Stimulated activated CD8-positive, alpha-beta memory T cell treated with anti-CD3 and anti-CD28 coated beads, Interleukin-15, amount 100 ng/mL, for 1 hour (primary cell): ENCODE measurements at places on chromosomes 12 and 14.

DNA sequence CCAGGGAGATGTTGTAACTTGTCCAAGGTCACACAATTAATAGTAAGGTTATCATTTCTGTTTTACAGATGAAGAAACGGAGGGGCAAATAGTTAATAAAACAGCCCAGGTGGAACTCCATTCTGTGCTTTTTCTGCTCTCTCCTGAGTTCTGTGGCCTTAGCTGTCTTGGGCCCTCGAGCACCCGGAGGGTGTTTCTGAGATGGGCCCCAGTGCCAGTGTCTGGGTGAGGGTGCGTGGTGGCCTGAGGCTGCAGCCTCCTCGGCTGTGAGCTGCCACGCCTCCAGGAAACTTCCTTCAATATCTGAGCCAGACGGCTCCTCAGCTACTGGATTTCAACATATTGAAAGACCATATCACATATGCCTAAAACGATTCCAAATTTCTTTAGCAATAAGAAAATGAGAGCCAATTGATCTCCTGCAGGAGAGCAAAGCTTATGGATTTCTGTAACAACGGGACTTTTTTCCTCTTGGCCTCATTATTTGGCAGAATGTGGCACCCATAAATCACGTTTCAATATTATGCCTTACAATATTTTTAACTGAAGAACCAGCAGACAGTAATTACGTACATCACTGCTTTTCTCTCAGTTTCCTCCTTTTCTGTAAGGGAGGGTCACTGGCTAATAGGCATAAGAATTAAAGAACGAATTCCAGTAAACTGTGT, 74.8 kb upstream of the DICER1 start:
- DNase-seq: no peak

- no peak for DNase-seq
Measured at GRCh38 chr12:30985814-30986452, 59.4 kb downstream of the TSPAN11 start.

DNA sequence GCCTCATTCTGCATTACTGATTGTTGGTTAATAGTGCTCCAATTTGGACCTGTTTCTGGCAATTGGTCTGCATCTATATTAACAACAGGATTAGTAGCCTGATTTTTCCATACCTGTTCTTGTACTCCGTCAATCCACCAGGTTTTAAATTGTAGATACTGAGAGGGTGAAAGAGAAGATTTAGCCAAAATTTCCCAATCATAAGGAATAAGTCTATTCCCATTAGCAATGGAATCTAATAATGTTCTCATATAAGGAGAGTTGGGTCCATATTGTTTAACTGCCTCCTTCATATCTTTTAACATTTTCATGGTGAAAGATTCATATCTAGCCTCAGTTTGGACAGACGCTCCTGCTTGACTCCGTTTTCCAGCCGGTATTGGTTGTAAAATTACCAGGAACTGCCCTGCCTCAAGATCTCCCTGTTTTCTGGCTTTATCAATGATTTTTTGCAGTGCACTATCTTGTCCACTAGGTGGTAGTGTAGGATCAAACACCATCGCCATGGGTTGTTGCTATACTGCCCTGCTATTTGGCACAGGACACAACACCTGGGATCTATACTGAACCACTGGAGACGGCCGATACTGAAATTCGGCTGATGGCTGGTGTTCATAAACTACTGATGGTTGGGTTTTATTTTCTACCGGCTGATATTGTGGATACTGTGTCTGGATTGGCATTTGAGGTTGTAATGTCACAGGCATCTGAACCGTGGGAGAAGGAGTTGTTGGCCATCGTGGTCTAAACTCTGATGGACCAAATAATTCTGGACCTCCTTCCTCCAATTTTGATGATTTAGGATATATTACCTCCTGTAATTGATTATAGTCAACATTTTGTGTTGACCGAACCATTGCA, 25.2 kb downstream of the DHRS4L2 start:
- no peak for DNase-seq

- DNase-seq: no peak
Measured at GRCh38 chr12:80230068-80230467, 130.7 kb downstream of the OTOGL start.

GRCh38 chr14:77105145-77105939, 7.3 kb downstream of the CIPC start:
- no peak for DNase-seq

- DNase-seq: no peak
Measured at GRCh38 chr12:14578646-14579045, 11.0 kb upstream of the PLBD1 start.

DNA sequence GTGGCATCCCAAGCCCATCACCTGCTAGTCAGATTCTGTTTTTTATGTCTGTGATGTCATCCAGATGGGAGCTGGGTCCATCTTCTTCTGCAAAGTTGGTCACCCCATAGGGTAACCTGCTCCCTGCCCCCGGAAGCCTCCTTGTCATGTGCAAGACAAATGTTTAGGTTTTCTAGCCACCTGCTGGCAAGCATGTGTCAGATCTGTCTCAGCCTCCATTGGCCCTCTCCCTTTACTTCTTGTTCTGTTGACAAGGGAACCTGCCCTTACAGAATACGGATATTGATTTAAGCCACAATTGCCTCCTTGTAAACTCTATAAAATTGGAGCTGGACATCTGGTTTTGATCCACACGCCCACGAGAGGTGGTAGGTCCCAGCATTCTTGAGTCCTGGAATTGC, 7.5 kb downstream of the NTF3 start:
- no peak for DNase-seq

DNA sequence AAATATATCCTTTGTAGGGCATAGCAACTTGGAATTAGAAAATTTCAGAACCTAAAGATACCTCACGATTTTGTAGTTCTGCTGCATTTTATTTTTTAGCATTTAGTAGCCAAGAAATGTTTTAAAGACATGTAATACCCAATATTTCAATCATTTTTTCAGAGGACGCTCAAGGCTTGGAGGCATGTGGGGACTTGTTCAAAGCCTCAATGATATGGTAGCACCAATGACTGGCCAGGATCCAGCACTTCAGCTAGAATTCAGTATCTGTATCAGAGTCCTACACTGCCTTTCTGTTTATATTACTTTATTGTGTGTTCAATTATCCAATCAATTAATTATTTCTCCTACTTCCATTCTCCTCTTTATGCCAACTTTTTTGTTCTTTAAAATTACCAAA, 154.8 kb upstream of the NEDD1 start:
- no peak for DNase-seq

DNA sequence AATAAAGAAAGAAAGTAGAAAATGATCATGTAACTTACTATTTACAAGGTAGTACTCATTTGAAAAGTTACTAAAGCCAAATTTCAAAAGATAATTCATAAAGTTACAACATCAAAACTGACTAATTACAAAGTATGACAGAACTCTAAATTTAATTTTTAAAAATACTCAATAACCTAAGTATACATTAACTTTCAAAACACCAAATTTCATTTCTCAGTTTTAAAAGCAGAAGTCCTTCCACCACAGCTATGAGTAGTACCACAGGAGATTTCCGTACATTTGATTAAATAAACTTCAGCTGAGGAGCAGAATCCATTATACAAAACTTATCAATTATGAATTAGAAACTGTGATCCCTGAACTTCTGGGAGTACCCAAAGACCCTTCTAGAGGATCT, 100.8 kb upstream of the BBS10 start:
- no peak for DNase-seq

GRCh38 chr14:75369506-75369905, 58.3 kb upstream of the JDP2 start:
- DNase-seq: no peak

- peak; percentile 51 for DNase-seq
Measured at GRCh38 chr12:76621582-76622024, 62.0 kb upstream of the OSBPL8 start.

GRCh38 chr12:126960709-126961108, 1306.3 kb upstream of the TMEM132C start:
- no peak for DNase-seq

DNA sequence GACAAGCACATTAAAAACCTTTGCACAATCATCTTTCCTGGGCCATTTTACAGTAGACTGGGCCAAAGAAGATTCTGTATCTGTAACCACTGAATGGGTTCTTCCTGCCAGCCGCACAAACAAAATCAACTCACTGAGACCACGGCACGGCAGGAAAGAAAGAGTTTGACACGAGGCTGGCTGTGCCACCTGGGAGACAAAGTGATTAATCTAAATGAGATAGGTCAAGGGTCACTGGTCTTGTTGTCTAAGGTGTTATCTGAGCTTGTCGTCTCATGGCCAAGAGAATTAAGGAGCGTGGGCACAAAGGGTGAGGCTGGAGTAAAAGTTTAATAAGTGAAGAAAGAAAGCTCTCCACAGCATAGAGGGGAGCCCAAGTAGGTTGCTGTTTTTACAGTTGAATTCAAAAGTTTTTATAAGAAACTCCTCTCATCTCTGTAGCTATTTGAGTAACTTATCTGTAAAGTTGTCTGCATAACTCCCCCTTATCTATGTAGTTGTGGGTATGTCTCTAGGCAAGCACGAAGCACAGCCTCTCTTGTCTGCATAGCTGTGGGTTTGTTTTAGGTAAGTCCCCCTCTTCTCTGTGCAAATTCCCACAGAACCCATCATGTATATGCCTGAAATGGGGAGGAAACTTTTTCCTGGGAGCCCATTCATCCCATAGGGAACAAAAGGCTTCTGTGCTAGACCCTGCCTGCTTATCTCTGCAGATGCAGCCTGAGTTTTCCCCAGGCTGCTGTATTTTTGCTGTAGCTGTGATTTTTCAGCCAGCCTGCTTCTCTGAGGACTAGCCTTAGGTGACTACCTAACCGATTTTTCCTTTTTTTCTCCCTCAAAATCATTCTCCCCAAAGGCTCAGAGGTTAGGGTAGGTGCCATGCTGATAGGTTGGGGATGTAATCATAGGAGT, 1314.6 kb upstream of the TMEM132C start:
- no peak for DNase-seq

DNA sequence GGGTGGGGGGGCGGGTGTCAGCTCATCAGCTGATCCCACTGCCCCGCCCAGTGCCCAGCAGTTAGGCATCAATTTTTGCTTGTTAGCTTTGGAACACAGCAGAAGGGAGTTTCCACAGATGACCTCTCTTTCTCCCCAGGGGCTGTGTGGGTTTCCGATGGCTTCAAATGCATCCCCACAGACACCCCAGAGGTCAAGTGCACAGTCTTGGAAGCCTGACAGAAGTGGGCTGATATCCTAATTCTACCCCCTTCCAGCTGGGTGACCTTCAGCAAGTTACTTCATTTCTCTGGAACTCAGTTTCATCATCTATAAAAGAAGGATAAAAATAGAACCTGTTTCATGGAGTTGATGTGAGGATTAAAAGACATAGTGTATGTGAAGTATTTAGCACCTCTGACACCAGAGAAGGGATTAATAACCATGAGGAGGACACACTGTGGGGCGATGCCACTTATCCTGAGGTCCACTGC, 22.0 kb downstream of the TTC9 start:
- no peak for DNase-seq

GRCh38 chr12:27319409-27319808, 13.2 kb upstream of the BMAL2 start:
- no peak for DNase-seq

GRCh38 chr14:55571125-55571889, 8.7 kb upstream of the KTN1 start:
- no peak for DNase-seq

GRCh38 chr12:42130672-42131402, 13.8 kb downstream of the GXYLT1 start:
- no peak for DNase-seq

DNA sequence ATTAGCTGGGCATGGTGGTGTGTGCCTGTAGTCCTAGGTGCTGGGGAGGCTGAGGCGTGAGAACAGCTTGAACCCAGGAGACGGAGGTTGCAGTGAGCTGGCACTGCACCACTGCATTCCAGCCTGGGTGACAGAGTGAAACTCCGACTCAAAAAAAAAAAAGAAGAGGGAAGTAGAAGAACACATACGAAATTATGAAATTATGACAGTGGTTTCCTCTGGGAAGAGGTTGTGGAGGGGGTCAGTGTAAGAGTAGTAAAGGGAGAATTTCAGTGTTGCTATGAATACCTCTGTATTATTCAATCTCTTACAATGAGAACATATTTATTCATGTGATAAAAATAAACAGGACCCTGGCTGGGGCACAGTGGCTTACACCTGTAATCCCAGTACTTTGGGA, 24.7 kb upstream of the CSRNP2 start:
- DNase-seq: no peak

DNA sequence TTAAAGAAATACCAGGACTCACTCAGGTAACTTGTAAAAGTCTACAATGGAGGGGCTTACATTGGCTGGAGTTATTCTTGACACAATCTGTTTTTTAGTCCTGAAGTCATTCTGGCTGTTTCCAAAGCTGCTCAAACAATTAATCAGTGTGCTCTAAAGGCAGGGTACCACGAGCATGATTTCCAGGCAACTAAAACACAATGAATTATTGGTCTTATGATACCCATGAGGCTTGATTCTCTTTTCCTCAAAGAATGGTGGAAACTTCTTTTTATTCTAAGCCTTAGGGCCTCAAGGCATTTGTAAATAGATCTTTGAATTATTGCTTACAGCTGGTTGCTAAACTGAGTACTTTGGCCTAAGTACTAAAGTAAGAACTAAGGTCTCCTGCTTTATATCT, 199.8 kb upstream of the PDZRN4 start:
- no peak for DNase-seq

GRCh38 chr12:8847435-8847834, 25.0 kb downstream of the A2ML1 start:
- DNase-seq: no peak

GRCh38 chr14:104551851-104552737, 27.5 kb upstream of the C14orf180 start:
- no peak for DNase-seq

- DNase-seq: no peak
Measured at GRCh38 chr12:117582135-117582784, 220.8 kb upstream of the NOS1 start.

- no peak for DNase-seq
Measured at GRCh38 chr14:93309427-93309966, 23.3 kb downstream of the BTBD7 start.

DNA sequence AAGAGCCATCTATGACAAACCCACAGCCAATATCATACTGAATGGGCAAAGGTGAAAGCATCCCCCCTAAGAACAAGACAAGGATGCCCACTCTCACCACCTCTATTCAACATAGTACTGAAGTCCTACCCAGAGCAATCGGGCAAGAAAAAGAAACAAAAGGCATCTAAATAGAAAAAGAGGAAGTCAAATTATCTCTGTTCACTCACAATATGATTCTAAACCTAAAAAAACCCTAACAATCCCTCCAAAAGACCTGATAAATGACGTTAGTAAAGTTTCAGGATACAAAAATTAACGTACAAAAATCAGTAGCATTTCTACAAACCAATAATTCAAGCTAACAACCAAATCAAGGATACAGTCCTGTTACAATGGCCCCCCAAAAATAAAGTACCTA, 26.9 kb downstream of the MDM1 start:
- DNase-seq: no peak

- DNase-seq: peak; percentile 41
Measured at GRCh38 chr12:4030929-4031702, 157.9 kb upstream of the PARP11 start.

GRCh38 chr12:118773956-118774723, 207.2 kb upstream of the SRRM4 start:
- DNase-seq: no peak

DNA sequence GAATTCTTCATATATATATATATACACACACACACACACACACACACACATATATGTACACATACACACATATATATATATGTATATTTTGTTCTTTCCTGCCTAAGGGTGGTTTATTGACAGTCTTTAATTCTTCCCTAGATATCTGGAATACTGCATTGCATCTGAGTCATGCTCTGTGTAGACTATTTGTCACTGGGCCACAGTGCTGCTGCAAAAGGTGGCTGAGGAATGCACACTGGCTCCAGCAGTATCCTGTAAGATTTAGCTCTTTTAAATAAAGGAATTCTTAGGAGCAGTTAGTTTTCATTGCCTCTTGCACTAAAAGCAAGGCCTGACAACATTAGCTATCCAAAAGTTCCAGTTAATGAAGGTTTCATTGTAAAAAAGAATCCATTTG, 200.9 kb downstream of the APAF1 start:
- no peak for DNase-seq
